ENCODE measurements at places on chromosomes 5 and 9.

DNA sequence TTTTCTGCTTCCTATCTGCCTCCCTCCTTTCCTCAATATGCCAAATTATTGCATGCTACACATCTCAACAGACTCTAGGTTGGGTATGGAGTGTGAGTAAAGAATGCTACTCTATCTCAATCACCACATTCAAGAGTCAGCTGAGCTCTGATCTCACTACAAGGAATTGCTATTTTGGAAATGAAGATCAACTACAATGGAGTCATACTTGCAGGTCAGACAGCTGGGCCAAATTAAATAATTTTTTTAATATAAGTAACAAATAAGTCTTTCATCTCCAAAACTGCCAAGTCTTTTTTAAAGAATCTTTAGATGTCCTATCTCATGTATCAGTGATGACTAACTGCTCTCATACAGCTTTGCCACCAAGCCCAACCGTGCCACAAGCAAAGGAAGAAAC lies 64.0 kb downstream of the DEPDC1B start:
- DNase-seq: no peak

GRCh38 chr9:87909310-87910041 lies 8.3 kb upstream of the SPATA31C1 start:
- no peak for DNase-seq

DNA sequence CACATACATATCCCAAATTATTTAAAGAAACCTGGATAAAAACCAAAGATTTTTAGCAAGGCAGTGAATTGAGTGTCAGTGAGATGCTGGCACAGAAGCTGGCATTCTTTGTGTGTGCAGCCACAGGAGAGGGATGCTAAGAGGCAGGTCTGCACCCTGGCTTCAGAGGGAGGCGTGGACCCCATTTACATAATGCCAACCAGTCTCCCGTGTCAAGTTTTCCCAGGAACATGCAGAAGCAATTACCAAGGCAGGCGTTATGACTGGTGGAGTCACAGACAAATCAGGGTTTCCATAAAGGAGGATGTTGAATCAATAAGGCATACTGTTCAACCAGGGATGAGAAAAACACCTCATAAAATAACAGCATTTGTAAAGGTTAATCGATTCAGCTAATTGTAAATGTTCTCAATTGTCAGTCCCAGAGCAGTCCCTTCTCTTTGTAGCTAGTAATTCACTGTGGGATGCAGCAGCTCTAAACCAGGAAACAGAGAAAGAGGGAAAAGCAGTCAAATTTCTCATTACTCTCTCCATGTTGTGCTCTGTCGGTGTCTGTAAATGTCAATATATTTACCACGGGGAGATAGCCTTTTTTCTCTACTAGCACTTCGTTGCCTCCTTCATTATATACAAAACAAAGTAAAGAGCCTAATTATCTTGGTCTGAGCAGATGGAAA lies 452.4 kb upstream of the GRAMD2B start:
- DNase-seq: no peak

DNA sequence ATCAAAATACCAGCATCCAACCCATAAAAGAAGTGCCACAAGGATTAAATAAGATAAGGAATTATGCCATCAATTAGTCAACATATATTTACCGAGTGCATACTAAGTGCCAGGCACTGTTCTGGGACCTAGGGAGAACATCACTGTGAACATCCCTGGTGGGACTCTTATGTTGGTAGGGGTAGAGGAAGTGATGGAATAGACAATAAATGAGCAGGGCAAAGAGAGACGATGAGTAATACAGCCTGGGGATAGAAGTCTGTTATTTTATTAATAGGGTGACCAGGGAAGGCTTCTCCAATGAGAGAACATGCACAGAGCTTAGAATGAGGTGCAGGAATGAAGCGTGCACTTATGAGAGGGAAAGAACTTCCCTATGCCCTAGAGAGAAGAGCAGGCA lies 47.4 kb upstream of the VLDLR start:
- DNase-seq: no peak

DNA sequence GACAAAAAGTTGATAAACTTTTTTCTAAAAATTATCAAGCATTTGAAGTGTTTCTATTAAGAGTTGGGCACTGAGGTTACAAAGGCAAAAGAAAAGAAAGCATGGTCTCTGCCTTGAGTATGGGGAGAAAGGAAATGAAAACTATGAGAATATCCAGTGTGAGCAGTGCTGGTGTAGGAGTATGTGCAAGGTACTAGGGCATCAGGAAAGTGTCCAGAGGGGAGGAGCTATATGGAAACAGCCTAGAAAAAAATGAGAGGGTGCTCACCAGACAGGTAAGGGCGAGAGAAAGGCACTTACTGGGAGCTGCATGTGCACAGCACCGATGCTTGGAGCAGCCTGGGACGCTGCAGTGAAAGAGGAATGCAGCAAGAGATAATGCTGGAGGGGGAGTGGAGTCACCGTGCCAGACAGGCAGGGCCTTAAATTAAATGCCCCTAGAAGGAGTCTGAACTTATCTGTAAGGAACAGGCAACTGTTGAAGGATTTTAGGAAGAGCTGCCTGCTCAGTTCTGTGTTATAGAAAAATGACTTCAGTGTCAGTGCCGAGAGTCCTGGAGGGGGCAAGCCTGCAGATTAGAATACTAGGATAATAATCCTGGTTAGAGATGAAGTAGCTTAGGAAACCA lies 14.0 kb downstream of the MCC start:
- DNase-seq: no peak

DNA sequence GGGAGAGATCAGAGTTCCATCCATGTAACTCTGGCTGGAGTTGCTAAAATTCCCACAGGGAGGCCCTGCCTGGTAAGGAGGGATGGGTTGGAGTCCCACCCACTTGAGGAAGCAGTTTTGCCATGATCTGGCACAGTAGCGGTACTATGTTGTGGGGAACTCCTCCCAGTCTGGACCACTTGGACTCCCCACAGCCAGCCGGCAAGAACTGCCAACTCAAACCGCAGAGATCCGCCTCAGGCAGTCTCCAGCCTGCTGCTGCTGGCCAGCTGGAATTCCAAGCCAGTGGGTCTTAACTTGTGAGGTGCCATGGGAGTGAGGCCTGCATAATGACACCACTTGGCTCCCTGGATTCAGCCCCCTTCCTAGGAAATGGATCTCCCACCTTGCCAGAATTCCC lies 151.9 kb downstream of the NDUFS4 start:
- DNase-seq: no peak

DNA sequence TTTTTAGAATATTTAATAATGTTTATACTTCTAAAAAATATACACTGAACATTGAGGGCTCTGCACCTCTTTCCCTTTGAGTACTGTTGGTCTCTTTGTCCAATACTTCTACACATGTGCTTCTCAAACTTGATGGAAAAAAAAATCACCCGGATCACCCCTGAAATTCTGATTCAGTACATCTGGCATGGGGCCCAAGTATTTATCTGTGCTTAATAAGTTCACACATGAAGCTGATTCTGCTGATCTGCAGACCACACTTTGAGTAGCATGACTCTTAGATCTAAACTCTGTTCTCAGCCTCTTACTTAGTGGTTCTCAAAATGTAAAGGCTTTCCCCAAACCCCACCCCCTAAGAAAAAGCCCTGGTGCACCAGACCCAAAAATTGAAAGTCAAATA lies 12.0 kb downstream of the RUSC2 start:
- no peak for DNase-seq

DNA sequence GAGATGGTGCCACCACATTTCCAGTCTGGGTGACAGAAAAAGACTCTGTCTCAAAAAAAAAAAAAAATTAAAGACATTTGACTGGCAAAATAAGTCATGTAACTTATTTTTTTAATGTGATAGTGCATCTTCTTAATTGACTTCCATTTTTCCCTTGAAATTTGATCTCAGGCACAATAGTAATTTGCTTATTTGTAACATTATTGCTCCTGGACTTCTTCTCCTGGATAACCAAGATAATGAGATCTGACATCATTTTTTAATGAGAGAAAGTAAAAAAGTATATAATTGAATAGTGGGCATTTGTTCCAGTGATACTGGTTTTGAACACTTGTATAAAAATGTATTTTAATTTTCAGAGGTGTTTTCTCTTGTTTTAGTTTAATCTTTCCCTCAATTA lies 3.5 kb downstream of the ARHGEF28 start:
- DNase-seq: no peak

DNA sequence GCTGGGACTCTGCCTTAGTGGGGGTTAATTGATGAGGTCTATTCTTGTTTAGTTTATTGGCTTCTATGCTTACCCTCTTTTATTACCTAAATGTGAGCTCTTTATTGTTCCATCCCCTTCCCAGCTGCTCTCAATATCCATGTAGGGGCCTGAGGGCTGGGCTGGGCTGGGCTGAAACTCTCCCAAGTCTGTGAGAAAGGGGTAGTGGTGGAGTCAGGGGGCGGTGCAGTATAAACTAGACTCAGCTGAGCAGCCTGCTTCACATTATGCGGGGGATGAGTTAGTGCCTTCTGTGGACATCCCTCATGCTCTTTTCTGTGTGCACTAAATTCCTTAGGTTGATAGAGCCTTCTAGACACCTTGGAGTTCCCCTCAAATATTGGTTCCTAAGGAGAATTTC lies 451.8 kb upstream of the PTGER4 start:
- DNase-seq: no peak

DNA sequence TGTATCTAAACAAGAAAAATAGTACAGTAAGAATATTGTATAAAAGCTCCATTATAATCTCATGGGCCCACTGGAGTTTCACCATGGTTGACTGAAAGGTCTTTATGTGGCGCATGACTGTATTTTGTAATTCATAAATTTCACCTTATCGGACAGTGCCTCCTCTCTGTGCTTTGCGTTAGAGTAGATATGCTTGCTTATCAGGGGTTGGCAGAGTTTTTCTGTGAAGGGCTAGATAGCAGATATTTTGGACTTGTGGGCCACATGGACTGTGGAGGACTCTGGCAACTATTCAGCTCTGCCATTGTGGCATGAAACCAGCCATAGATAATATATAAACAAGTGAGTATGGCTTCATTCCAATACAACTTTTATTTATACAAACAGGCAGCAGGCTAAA lies 23.2 kb downstream of the GAPVD1 start:
- no peak for DNase-seq

GRCh38 chr5:158270996-158271554 lies 412.1 kb upstream of the CLINT1 start:
- no peak for DNase-seq

- DNase-seq: no peak
These were observed 264.3 kb downstream of the RFX3 start for GRCh38 chr9:3261484-3261883.

DNA sequence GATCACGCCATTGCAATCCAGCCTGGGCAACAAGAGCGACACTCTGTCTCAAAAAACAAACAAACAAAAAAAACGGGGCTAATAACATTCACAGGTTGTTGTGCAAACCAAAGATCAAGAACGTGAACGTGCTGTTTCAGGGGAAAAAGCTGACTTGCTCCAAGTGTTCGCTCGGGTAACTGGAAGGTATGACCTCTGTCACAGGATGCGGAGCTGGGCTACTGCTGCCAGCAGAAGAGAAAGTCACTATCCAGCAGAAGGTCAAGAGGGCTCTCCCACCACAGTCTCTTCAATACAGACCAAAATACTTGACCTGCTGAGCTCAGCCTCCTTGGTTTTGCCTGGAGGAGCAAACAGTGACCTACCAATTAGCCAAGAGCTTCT lies 59.7 kb downstream of the ABCA1 start:
- DNase-seq: no peak

- no peak for DNase-seq
These were observed 7.4 kb downstream of the SLC12A7 start for GRCh38 chr5:1104327-1105006.

DNA sequence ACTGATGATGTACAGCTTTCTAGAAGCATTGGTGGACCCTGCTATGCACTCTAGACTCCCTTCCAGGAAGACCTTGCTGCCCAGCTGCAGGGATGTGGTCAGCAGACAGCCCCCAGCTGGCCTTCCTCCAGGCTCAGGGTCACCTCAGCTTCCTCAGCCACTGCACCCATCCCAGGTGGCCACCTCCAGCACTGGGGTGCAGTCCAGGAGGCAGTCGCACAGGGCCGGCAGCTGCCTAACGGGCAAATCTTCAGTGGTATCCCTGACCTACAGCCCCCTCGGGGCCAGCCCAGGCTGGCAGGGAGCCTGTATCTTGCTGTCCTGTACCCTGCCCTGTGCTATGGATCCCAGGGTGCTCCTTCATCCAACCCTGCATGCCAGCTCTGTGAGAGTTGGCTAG lies 81.8 kb downstream of the GADD45G start:
- no peak for DNase-seq

DNA sequence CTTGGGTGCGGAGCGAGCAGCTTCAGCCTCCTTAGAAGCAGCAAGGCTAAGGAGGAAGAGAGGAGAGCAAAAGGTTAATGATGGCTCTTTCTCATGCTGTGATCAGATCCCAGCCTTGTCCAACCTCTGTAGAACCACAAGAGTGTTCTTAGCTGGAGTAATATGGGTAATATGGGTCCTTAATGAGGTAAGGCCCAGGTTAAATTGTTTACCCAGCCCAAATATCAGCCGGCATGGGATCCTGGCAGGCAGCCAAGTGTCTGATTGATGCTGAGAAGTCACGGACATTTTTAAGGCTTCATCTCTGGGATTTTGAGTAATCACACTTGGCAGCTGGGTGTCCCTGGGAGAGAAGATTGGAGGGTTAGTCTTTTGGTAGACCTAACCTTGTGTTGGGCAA lies 32.3 kb downstream of the GLRA1 start:
- DNase-seq: no peak

- no peak for DNase-seq
These were observed 1.3 kb downstream of the CEL start for GRCh38 chr9:133063159-133063499.

DNA sequence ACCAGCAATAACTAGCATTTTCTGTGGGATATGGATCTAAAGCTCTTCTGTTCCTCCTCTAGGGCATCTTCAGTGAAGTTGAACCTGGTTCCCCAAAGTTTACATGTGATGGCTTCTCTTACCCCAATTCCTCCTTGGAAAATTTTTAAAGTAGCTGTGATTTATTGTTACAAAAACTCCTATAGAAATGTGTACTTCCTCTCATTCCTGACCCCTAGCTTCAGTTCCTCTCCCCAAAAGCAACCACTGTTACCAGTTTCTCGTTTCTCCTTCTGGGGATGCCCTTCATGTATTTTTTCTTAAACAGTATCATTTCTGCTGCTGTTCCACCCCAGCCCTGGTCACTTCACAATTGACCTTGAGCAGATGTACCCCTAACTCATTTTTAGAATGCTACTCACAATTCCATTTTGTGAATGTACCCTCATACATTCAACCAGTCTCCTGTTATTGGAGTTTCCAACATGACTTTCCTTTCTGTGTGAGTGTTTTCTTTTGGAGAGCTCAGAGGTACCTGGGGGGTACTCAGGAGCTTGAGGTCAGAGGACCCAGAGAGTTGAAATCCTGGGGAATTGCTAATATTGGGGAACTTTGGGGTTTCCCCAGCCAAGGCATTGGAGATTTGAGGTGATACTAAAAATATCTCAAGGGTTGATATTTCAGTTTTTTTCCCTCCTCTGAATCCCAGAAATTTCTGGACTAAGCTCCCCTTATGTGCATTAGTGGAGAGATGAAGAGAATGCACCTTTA lies 18.6 kb upstream of the GLRX start:
- no peak for DNase-seq

Measured in activated CD4-positive, alpha-beta T cell treated with anti-CD3 and anti-CD28 coated beads, Interleukin-2, amount 50 U/mL, for 24 hours (primary cell).